ENCODE measurements at places on chromosomes 13 and 19.

GRCh38 chr19:19558055-19558454, 20.0 kb downstream of the CILP2 start:
- DNase-seq = no peak

DNA sequence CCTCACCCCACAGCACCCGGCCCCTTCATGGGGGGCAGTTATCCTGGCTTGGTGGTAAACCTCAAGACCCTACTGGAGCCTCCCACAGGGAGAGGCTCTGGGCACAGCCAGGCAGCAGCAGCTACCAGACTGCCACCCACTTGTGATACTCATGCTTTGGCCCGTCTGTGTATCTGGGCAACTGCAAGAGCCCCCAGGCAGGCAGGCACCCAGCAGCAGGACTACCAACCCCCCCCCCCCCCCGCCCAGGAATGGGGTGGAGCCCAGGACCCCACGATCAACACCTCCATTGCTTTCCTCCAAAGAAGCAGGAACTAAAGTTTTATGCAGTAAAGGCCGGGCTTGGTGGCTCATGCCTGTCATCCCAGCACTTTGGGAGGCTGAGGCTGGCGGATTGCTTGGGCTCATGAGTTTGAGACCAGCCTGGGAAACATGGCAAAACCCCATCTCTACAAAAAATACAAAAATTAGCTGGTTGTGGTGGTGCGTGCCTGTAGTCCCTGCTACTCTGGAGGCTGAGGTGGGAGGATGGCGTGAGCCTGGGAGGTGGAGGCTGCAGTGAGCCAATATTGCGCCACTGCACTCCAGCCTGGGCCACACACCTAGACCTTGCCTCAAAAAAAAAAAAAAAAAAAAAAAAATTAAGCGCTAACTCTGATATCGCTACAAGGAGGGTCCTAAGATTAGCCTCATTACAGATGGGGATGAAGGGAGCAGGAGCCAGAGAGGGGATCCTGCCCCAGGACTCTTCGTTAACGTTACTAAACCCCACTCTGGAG, 1.1 kb upstream of the LYL1 start:
- DNase-seq = no peak

GRCh38 chr13:46580362-46580839, 27.4 kb downstream of the LRCH1 start:
- no peak for DNase-seq

DNA sequence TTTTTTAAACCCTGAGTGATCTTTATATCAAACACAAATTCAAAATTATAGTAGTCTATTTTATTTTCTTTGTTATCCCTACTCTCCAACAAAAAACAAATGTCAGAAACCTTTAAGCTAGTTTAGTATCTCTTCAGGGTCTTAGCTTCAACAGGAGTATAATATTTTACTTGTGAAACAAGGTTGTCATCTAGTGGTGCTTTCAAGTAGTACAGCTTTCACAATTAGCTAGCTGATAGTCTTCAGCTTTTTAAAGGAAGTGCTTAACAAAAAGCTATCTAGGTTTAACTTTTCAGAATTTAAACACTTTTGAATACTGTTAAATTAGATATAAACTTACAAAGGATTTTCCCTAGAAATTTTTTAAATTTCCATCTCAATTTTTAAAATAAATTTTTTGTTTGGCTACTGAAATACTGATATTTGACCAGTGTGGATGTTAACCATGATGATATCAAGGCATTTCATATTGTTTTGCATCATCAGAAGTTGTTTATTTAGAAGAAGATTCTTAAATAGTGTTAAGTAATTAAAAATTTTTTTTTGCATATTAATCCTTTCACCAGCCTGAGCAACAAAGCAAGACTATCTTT, 34.2 kb downstream of the TDRD3 start:
- DNase-seq = no peak

DNA sequence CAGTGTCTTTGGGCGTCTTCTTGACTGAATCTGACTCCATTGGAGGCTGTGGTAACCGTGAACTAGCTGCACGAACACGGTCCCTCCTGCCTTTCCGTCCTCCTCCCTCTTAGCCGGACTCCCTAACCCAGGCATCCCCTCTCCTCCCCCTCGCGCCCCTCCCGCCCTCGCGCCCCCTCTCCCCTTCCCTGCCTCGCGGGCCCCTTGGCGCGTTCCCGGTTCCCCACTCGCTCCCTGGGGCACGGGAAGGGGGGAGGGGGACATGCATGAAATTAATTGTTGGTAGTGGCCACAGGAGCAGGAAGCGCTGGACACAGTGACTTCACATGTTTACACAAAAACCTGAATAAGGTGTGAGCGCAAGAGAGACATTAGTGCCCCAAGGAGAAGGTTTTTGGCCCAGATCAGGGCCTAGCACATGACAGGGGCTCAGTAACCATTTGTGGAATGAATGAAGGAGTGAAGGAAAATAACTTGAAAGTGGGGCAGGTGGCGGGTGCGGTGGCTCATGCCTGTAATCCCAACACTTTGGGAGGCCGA, 279 bp downstream of the DMRTC2 start:
- no peak for DNase-seq

DNA sequence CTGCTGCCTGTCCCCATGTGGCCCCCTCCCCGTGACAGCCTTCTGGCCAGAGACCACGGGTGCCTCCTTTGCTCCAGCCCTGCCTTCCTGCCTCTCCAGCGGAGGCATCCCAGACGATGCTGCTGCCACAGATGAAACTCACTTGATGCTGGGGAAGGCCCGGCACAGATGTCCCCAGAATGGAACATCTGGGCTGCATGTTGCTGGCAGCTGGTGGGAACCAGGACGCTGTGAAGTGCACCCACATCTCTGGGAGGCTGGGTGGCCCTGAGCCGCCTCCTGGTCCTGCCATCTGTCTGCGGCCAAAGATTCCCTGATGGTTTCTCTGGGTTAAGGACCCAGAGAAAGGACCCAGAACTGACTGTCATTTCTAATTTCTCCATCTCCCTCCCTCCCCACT, 51.9 kb upstream of the PTPRS start:
- no peak for DNase-seq

DNA sequence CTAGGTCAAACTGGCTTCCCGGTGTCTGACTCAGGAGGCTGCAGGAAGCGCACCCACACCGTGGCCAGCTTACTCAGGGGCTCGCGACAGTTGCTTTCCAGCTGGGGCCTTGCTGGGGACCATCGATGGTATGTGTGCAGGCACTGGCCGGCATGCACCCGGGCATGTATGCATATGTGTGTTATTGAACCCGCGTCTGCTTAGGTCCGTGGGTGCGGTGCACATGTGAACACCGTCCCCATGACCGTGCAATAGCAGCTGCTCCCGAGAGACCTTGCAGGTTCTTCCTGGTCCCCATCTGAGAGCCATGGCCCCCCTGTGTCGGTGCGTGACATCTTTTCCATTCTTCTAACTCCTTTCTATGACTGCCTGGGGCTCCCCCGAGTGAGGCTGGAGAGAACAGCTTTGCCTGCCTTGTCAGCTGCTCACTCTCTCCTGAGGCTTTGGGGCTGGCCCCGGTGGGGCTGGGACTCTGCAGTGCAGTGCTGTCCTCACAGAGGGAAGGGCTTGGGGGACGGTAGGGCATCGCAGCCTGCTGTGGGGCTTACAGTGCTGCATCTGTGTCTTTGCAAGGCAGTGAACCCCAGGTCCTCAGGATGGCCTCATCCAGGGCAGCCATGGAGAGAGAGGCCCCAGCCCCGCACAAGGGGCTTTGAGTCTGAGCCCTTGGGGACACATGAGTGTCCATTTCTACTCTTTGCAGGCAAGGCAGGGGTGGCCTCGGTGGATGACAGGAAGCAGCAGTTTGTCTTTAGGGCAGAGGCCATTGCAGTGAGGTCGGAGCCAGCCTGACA, 65.1 kb downstream of the CHST8 start:
- DNase-seq = no peak

DNA sequence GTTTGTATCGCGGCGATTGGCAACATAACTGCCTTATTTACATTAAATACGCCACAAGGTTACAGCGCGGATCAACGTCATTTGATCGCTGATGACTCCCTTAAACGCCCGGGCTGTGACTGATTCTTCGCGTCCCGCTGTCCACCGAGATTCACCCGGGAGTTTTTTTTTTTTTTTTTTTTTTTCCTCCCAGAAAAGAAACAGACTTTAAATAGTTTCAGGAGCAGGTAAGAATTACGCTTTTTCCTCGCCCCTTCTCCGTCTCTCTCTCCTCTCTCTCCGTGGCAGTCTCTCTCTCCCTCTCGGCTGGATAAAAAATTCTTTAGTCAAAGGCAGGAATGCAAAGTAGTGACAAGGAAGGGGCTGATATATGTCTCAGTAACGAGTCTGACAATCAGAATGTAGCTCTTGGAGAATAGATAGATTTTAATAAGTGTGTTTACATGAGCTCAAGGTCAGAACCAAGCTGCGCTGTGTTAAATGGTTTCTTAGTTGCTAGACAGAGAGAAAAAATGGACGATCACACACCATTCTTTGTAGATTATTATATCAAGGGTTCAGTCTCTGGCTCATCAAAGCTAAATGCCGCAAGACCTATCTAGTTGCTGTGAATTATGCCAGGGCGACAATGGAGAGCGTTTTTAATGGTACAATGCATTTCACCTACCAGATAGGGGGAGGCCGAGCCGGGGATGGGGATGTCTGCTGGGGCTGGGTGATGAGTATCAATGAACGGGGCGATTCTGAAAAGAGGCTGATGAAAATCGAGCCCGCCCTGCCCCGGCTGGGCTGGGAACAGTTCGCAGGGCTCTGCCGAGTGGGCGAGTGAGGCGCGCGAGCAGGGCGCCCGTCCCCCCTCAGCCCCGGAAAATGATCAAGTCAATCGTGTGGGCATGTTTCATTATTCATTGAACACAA, 147.2 kb upstream of the ZNF536 start:
- no peak for DNase-seq

GRCh38 chr19:14030997-14031718, 404 bp upstream of the IL27RA start:
- no peak for DNase-seq
